ENCODE measurements at places on chromosomes 7 and 10.

DNA sequence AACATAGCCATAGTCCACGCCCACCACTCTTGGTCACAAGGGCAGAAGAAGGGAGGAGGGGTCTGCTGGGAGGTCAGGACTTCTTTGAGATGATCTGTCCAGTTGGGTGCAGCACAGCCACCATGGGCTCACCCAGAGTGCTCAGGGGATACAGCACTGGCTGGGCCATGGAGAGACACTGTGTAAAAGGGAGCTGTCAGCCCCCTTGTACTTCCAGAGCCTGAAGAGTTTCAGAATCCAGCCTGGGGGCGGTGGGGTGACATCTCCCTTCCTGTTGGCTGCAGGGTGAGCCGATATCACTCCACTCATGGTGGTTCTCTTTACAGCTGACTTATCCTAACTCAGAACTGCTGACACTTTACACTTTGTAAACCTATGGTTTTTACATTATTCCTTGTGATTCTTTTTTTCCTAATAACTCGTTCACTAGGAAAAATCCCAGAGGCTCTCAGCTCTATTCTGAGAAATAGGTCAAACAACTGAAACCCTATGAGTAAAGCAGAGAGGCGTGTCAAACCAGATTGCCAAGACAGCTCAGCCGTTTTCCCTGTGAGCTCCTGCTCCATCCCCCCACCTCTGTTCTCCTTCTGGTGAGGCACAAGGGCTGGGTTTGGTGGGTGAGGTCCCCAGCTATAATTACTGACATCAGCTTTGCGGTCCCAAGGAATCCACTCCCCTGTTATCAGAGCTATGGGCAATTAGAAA is 3.2 kb upstream of the MRPS24 start:
- DNase-seq: no peak

DNA sequence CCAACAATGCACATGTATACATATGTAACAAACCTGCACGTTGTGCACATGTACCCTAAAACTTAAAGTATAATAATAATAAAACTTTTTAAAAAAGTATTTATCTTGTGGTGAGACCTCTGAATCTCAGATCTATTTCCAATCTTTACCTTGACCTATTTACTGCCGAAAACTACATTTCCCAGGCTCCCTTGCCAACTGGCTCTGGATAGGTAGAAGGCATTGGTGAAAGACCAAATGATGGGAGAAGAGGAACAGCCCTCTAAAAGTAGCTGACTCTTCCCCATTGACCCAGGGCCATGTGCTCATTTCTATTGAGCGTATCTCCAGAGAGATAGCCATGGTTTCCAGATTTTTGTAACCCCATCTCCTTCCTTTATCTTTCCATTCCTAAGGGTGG is 247.4 kb downstream of the GPAM start:
- DNase-seq: no peak

GRCh38 chr7:13091974-13092707 is 404.7 kb downstream of the ARL4A start:
- no peak for DNase-seq

- DNase-seq: no peak
Measured at GRCh38 chr7:102300643-102301221, 14.1 kb downstream of the SH2B2 start.

DNA sequence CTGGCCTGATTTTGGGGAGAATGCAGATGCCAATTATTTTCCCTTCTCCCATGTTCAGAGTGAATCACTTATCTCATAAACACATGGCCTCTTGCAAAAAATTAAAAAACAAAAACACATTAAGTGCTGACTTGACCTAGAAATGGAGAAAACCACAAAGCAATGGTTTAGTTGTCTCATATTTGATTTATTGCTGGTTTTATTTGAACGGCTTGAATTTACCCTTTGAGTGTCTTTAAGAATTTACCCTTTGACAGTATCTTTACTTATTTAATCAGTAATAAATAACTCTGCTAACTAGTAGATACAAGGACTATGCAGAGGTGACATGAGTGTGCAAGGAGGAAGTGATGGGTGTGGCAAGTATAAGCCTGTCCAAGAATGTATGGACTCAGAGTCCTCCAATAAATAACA is 68.1 kb upstream of the GSDME start:
- DNase-seq: no peak

All from NCI-H1930 (cell line).